Stimulated activated naive CD8-positive, alpha-beta T cell treated with anti-CD3 and anti-CD28 coated beads, Interleukin-15, amount 100 ng/mL, for 72 hours (primary cell): ENCODE measurements at places on chromosomes 12 and 14.

- no peak for DNase-seq
These were observed 107.5 kb upstream of the DYRK2 start for GRCh38 chr12:67540920-67541624.

DNA sequence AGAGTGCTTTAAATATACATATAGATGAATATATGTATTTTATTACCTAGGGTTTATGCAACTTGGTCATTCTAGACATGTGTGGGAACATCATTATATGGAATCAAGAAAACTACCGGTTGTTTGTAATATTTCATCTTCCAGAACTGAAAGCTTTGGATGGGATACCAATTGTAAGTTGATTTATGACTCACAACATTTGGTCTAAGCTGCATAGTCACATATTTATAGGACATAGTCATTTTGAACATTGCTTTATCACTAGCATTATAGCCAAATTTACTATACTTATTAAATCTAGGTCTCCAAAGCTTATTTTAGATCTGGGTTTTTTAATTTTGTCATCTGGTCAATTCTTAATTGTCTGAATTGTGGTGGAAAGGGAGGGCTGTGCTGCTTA, 83.7 kb upstream of the PCNX4 start:
- no peak for DNase-seq

DNA sequence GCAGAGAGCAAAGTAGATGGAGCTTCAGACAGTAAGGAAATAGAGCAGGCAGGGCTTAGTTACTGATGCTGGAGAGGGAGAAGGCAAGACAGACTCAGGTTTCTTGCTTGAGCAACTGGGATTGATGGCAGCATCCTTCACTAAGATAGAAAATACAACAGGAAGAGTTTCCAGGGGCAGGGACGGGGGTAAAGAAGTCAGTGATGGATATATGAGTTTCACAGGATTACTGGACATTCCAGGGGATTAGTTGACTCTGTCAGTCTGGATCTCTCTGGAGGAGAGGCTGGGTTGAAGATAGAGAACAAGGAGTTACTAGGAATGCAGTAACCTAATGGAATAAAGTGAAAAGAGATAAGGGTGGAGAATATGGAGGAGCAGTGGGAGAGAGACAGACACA, 74.5 kb upstream of the ATF1 start:
- DNase-seq, result no peak

DNA sequence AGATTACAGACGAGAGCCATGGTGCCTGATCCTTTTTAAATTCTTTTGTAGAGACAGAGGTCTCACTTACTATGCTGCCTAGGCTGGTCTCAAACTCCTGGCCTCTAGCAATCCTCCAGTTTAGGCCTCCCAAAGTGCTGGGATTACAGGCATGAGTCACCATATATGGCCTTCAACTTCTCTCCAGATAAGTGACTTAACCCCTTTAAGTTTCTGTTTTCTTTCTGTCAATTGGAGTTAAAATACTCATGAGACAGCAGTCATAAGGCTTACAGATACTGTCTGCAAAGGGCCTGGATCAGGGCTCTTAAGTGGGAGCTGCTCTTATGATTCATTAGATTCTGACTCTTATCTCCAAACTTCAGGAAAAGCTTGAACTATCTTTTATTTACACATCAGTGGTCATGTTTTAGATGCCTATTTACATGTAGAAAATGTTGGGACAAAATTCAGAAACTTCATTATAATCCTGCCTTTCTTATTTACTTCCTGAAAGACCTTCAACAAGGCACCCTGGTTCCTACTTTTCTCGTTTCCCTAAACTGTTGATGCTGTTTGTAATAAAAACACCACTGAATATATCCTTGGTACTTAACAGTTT, 271.5 kb upstream of the TBX3 start:
- no peak for DNase-seq

DNA sequence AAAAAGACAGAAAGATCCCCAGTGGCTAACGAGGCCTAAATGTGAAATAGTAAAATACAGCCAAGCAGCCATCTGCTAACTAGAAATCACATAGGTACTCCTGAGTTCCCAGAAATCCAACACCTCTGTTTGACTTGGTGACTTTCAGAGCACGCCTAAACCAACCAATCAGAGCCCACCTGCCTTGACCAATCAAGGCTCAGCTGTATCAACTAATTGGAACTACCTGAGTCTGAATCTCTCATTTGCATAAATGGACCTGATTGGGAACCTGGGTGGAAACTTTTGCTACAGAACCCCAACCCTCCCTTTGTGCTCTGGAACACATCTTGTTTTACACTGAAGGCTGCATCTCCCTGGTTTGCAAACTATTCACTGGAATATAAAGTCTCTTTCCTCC, 5.1 kb upstream of the TCL1B start:
- DNase-seq, result no peak

- DNase-seq, result no peak
These were observed 40.3 kb downstream of the BRAP start for GRCh38 chr12:111645433-111645832.
